ENCODE measurements at places on chromosomes 2 and 18.

- DNase-seq: no peak
Measured at GRCh38 chr18:52936931-52937330, 596.9 kb downstream of the DCC start.

GRCh38 chr2:181462033-181462432, 4.8 kb downstream of the ITGA4 start:
- no peak for DNase-seq

DNA sequence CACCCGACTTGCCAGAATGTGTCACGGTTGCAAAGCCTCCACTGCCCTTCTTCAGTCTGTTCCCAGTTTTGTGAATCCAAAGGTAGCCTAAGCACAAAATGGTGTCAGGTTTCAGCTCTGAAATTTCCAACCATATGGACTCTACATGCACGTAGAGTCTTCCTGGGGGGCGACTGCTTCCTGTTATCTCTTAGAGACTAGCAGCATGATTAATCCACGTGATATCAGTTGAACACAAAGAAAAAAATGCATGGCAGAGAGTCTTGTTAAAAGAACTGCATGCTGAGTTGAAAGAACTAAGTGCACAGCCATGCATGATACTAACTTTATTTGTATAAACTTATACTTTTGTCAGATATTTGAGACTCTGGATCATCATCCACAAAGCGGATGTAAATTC, 404.4 kb downstream of the SOCS6 start:
- DNase-seq: no peak

DNA sequence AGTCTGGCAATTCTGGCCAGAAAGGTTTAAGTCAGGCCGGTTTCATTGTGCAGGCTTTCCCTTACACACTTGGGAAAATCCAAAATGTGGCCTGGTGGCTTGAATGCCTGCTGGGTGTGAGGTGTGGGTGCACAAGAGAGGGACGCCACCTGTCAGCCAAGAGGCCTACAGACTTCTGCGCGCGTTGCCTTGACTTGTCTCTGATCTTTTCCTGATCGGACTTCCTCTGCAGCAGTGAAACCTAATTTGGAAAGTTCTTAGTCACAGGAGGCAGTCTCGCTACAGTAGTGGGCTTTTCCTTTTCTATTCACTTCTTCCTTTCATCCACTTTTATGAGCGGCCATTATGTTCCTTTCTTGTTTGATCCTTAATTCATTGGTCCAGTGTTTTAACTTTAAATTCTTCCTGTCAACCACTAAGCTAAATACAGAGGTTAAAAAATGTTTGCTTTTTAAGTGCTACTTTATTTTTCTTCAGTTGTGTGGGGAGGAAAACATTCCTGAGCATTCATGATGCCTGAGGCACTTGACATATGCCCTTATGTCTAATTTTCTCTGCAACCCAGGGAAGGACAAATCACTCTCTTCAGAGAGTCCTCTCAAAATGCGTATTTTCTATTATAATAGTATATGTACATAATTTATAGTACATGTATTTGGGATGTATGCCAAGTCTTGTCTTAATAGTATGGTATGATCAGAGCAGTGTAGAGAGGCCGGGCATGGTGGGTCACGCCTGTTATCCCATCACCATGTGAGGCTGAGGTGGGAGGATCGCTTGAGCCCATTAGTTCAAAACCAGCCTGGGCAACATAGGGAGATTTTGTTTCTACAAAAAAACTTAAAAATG, 128.9 kb downstream of the WDSUB1 start:
- DNase-seq: no peak

- no peak for DNase-seq
Measured at GRCh38 chr18:3499501-3499900, 49.5 kb downstream of the TGIF1 start.

GRCh38 chr18:62279561-62279960, 45.5 kb upstream of the TNFRSF11A start:
- no peak for DNase-seq

GRCh38 chr2:60899230-60899891, 18.0 kb downstream of the REL start:
- no peak for DNase-seq

DNA sequence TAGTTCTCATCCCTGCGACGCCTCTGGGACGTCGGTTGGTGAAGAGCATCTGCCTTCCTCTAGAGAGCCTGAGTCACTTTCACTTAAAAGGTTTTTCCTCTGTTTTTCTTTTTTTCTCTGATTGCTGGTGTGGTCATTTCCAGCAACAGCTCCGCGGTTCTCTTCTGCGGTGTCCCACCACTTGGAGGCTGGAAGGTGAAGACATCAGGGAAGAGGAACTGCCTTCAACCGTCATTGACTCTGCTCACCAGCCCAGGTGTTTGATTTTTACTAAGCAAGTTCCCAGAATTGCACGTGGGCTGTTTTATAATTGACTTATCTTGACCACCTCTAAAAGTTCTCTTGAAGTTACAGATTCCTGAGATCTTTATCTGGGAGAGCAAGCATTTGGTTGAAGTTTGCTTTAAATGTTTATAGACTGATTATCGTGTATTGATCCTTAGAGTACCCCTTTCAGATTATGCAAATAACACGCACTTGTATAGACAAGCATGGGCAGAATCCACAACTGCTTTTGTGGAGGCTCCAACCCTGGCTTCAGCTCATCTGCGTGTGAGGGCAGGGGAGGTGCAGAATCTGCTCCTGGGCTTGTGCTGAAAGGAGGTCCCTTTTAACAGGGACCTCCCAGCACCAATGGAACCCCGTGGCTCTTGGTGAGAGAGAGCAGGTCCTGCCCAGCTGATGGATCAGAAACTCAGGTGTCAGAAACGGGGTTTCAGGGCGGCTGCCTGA, 3.5 kb downstream of the CTDP1 start:
- DNase-seq: no peak

DNA sequence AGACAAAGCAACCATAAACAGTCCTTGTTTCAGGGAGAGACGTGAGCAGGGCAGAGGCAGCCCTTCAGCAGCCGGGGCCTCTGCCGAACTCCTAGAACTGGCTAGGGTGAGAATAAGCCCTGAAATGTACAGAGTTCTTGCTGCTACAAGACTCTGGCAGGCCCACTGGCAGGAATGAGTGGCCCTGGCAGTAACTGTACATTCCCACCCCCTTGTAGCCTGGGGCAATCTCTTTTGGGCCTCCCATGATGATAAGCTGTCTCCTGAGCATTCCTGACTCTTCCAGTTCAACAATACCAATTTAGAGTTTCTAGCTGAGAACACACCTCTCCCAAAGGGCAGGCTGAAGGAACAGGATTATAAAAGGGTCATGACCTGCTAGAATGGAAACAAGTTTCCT, 54.3 kb downstream of the HAUS1 start:
- no peak for DNase-seq

DNA sequence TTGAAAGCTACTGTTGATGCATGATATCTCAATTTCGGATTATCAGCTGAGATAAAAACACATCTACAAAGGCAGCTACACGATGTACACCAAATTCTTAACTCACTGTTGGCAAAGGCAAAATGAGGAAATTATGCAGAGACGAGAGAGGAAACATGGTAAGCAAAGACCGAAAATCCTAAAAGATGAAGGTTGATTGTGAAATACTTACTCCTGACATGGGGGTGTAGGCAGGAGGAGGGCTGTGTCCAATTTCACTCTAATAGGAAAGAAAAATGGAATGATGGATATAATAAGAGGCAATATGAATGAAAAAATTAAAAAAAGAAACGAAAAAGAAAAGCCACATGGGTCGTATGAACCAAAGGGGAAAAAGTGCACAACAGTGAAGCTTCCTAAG, 831.3 kb downstream of the CPS1 start:
- no peak for DNase-seq

DNA sequence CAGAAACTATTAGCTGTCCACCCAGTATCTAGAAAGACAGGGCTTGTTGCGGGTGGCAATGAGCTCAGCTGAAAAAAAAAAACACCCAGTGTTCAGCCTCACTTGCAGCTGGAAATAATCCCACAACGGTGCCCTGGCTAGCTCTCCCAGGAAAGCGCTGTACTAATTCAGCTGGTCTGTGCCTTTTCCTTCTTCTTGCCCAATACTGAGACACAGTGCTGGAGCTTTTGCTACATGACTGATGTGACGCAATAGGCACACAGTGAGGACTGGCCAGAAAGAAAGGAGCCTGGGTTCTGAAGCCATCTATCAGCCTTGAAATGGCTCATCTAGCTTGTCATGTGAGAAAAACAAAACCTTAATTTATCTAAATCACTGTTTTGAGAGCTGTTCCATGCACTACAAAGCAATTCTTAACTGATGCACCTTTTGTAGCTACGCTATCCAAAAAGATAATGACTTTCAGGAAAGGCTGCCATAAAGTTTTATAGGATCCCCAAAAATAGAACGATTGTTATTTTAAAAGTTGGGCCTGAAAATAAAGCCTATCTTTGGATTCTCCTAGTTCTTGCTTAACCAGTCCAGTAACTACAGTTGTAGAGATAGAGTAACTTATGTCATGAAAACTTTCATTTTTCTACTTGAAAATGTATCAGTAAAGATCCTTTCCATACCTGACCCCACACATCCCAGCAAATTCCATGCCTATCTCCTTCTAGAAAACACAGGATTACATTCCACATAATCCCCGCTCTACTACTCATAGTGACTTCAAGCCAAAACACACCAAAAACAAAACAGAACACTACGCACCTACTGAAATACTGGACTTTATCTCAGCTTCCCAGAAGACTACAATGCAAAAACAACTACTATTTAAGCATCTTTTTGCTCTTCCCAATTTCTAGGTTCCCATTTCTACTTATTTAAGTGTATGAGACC, 15.9 kb downstream of the KIDINS220 start:
- DNase-seq: no peak

DNA sequence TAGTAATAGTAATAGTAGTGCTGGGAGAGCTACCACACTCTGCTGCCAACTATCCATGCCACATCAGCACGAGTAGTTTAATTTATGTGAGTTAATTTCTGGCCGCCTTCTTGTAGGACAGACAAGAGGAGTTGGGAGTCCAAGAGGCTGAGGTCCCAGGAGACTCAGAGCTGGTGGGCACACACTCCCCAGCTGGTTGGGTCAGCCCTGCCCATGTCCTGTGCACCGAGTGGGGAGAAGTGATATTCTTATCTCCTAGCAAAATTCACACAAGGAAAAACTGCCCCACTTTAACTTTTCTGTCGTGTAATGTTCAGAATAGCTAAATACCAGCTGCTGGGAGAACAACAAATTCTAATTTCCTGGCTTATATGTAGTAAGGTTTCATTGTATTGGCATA, 15.2 kb upstream of the MAP4K4 start:
- DNase-seq: no peak

GRCh38 chr2:54049365-54049764, 66.0 kb upstream of the ACYP2 start:
- DNase-seq: no peak

GRCh38 chr2:85503851-85504777, 34.9 kb upstream of the MAT2A start:
- no peak for DNase-seq

- no peak for DNase-seq
Measured at GRCh38 chr2:229378386-229378785, 107.3 kb upstream of the PID1 start.

DNA sequence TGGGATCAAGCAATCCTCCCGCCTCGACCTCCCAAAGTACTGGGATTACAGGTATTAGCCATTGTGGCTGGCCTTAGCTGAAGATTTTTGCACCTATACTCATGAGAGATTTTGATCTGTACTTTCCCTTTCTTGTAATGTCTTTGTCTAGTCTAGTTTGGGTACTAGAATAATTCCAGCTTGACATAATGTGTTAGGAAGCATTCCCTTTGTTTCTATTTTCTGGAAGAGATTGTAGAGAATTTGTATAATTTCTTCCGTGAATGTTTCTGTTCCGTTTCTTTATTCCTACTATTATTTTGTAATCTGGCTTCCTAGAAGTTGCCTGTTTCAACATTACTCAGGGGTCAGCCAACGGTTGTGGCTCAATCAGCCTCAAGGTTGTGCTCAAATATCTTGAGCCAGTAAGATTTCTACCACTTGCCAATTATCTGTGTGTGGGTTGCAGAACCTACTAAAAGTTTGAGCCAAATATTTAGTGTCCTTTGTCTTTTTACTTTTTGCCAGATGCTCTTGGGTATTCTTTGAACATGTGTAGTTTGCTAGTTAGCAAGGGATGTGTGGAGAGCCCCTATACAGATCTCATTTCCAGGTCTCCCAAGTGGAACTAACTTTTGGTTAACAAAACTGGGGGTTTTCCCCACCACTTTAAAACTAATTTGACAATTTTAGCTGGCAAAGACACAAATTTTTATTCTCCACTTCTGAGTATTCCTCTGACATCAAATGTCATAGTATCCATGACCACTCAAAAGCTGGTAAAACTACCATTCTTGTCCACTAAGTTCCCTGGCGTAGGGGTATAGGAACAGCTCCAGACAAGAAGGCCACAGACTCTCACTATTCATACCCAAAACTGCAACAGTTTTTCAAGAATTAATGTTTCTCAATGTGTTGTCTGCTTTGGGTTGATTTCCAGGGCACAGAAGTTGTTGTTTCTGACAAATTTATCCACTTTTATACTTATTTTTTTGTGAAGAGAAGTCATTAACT, 42.8 kb upstream of the BAZ2B start:
- no peak for DNase-seq

DNA sequence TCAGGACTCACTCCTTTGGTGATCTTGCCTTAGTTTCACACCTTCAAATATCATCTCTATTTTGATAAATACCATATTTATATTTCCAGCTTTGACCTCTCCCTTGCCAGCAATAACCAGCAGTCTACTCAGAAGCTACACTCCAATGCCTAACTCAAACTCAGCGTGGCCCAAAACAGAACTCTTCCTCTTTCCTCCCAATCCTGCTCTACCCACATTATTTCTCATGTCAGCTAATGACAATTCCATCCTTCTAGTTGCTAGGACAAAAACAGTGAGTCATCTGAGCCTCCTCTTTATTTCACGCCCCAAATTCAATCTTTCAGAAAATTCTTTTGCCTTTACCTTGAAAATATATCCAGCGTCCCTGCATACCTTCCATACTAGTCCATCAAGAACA, 23.5 kb downstream of the CYRIA start:
- no peak for DNase-seq

GRCh38 chr2:71898851-71899681, 248.6 kb downstream of the CYP26B1 start:
- DNase-seq: no peak

DNA sequence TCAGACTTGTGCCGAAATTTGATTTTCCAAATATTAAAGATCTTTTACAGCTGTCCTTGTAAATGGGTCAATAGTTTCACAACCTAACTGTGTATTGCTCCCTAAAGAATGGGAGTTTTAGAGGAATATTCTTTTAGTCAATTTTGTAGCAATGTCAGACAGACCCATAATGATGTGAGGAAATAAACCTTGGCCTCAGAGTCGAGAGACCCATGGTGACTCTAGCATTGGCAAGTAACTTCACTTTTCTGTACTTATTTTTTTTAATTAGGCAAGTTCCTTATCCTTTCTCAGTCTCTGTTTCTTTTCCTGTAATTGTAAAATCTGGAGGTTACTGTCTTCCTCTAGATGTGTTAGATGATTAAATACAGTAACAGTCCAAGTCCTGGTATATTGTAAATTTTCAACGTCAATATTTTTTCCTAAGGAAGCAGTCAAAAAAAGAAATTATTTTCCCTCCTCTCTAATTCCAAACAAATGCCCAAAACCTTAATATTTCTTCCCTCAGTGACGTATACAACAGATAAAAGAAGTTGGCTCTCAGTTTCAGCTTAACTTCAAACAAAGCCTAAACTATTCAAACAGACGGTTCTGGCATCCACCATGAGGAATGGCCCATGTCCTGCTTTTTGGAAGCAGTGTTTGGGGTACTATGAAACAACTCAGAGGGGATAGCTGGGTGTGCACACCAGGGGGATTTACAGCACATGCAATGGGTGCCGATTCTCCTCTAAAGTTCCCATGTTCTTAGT, 466.7 kb downstream of the TNS1 start:
- no peak for DNase-seq

- DNase-seq: no peak
Measured at GRCh38 chr18:55849391-55849790, 261.4 kb upstream of the TCF4 start.
